ENCODE measurements at places on chromosomes 12 and 14.

- no peak for DNase-seq
These were observed 276.1 kb upstream of the BTG1 start for GRCh38 chr12:92421701-92422100.

- no peak for DNase-seq
These were observed 11.3 kb downstream of the BDKRB1 start for GRCh38 chr14:96267336-96267735.

DNA sequence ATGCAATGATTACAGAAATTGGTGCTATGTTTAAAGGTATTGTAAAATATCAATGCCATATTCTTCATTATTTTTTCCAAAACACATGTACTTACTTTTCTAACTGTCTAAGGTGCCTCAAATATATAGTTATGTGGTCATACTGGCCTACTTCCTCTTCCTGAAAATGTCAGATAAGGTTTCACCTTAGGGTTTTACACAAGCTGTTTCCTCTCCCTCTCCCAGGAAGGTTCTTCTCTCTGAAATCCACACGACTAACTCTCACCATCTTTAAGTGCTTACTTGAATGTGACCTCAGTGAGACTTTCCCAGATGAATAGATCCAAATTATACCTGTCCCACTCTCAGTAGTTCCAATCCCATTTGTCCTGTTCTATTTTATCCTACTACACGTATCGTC lies 11.6 kb upstream of the CLEC4D start:
- no peak for DNase-seq

GRCh38 chr14:104222396-104223036 lies 84.1 kb downstream of the KIF26A start:
- DNase-seq = no peak

DNA sequence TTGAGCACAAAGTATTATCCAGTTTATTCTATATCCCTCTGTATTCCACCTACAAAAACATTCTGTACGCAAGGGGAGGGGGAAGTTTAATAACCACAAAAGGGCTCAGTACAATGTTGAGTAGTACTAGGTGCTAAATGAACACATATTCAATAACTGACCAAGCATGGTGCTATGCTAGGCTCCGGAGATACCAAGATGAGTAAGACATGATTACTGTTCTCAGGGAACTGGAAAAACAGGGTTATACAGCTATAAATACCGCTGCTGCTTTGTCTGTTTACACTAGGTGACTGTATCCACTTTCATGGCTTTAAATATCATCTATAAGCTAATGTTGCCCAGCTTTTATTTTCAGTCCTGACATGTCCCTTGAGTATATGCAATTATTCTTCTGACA lies 135.8 kb downstream of the INSM2 start:
- no peak for DNase-seq

All from stimulated activated CD8-positive, alpha-beta memory T cell treated with anti-CD3 and anti-CD28 coated beads, Interleukin-15, amount 100 ng/mL, for 24 hours (primary cell).